Cortex of kidney (tissue), 1 donor: ENCODE measurements at places on chromosomes 4 and X.

GRCh38 chrX:71269801-71270395 lies 13.5 kb upstream of the NONO start:
- no peak for DNase-seq

DNA sequence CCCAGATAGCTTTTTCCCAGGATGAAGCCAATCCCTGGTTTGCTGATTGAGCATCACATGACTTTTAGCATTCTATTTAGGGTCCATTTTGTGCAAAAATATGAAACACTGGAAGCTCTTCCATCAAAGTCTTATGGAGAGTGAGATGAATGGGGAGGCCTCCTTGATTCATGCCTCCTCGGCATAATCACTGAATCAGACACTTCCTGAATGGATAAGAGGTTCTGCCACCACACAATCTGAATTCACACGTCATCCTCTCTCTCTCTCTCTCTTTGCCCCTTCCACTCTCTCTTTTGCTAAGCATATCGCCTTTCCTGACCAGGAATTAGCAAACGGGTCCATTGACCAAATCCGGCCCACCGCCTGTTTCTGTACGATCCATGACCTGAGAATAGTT lies 68.7 kb downstream of the CRMP1 start:
- no peak for DNase-seq

DNA sequence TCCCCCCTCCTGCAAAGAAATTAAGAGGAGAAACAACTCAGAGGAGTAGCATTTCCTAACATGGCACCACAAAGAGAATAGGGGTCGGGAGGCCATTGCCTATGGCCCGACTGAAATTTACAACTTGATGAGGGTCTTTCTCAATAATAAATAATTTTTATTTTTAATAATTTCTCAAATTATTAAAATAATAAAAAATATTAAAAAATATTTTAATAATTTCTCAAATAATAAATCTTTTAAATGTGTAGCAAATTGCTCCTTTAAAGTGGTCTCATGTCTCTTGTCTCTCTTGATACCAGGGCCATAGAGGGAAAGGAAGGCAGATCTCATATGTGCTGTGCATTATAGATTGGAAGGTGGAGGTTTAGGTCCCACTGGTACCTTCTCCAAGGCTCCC lies 49.2 kb upstream of the MTMR1 start:
- no peak for DNase-seq

DNA sequence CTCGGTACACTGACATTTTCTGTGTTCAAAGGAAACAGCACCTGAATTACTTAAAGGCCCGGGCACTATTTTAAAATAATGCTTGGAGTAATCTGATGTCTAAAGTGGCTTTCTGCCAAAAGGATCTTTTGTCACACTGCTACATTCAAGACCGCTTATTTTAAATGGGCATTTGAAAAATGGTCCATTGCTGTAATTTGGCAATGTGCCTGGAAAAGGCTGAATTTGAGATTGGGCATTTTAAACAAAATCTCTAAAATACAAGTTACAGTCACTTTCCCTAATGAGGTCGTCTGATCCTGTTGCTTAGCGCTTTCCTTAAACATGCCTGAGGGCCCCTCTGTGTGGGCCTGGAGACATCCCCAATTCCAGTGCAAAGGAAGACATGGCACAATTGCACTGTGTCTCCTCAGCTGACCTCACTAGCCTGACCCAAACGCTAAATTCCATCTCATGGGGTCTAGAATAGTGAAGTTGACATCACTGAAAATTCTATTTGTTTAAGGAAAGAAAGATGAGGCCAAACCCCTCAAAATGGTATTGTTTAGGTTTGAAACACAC lies 214.2 kb downstream of the GPC3 start:
- DNase-seq: no peak

DNA sequence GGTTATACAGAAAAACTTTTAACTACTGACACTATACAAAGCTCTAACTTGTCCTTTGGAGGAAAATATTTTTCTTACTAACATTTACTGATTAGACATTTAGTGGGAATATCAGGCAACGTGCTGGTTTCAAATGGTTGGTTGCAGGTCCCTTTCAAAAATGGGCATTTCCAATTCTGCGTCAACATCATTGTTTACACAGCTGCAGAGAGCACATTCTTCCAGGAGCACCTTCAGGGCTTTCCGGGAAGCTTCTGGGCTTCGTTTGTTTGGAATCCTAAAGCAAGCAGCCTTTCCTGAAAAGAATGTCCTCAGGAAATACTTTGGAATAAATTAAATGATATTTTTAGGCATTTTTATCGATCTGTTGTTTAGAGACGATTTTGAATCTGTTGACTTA lies 289.7 kb downstream of the TRIML1 start:
- no peak for DNase-seq

- DNase-seq: no peak
Observed at GRCh38 chr4:77595364-77595973, 10.2 kb upstream of the CXCL13 start.

GRCh38 chrX:150044556-150044955 lies 106.3 kb upstream of the EOLA2 start:
- no peak for DNase-seq

DNA sequence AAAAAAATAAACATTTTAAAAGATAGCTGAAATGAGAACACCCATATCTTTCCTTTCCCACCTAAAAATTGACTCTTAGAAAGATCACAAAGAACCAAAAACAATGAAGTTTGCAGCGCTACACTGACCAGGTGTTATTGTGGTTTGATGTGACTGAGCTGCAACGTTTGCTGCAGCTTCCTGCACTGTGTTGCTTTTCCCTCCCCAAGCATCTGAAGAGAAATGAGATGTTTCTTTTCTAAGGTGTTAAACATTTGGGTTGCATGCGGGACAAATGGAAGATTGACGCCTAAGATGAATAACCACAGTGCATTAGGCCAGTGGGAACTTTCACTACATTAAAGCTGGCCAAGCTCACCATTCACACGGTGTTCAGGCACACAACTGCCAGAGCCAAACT lies 8.9 kb downstream of the LEF1 start:
- no peak for DNase-seq
